NCI-H345 (cell line): ENCODE measurements at places on chromosomes 1 and 21.

DNA sequence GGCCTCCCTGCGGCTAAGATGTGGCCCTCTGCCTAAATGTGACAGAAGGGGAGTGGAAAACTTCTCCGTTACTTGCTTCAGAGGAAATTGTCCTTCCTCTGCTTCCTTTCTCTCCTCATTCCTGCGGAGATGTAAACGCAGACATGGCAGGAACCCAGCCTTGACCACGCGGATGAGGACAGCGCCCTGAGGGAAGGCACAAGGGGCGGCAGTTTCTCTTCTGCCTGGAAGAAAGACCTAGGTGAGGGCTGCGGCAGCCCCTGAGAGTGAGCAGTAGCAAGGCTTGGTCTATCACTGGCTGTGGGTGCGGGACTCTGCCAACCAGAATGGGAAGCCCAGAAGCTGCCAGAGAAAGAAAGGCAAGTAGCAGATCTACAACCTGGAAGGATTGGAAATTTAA, 14.0 kb upstream of the CTPS1 start:
- no peak for DNase-seq

DNA sequence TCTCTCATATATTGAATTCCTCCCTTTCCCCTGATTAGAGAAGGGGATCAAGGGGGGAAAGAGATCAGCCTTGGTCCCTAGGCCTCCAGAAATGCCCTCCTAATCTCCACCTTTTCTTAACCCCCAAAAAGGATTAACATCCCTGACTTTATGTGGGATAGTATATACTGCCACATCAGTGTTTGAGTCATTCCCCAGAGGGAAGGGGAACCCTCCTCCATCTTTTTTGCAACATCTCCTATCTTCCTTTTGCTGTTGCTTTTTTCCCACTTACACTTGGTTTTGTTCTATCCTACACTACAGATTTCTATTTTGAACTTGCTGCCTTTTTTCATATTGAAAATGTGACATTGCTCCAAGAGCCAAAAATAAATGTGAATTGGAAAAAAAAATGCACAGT, 65.4 kb upstream of the PODN start:
- no peak for DNase-seq

DNA sequence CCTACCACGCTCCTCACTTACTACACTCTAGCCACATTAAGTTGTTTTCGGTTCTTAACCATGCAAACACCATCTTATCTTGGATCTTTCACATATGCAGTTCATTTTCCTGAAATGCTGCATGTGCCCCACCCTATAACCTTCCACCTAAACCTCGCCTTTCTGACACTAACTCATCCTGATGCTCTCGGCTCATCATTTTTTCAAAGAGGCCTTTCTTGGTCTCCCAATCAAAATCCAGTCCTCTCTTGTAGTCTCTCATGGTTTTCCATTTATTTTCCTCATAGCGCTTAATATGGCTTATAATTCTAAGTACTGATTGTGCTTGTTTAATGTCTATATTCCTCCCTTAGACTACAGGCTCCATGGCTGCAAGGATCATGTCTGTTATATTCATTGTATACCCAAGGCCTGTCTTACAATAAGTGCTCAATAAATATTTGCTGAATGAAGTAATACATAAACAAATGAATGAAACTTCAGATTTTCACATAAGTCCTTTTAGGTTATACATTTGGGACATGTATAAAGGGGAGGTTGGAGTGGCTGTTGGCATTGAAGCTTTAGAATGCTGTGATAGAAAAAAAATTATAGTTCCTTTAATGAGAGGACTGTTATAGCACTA, 79.2 kb upstream of the CDC42BPA start:
- DNase-seq = no peak

GRCh38 chr1:212566522-212567479, 41.8 kb upstream of the ATF3 start:
- peak; percentile 61 for DNase-seq

- DNase-seq = peak; percentile 67
Observed at GRCh38 chr1:230992100-230992774, 13.3 kb downstream of the ARV1 start.

GRCh38 chr1:116347696-116348095, 25.3 kb upstream of the ATP1A1 start:
- no peak for DNase-seq

DNA sequence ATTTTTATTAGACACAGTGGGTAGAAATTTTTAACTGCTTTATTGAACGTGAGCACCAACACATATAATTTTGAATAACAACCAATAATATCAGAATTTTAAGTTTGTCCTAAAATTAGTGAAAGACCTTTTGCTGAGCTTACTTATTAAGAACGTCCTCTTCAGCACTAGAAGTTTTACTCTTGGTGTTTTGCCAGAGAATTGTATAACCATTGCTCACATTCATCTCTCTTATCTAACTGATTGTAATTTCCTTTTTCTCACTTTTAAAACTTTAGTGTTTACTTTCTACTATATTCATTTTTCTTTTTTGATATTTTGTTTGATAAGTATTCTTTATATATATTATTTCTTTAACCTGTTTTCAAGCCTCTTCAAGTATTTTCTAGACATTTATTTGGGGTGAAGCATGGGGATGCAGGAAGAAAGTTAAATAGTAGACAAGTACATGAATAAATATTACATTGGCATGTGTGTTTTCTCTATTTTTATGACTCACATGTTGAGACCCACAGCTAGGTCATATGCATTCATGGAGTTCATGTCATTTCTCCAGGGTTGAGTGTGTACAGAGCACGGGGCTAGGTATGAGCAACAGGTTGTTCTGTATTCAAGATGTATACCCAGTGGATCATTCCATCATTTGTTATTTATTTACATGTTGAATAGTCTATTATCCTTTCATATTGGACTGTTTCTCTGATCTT, 90.6 kb downstream of the ATP6V1G3 start:
- DNase-seq = no peak

GRCh38 chr1:183837062-183837461, 32.1 kb downstream of the RGL1 start:
- no peak for DNase-seq

DNA sequence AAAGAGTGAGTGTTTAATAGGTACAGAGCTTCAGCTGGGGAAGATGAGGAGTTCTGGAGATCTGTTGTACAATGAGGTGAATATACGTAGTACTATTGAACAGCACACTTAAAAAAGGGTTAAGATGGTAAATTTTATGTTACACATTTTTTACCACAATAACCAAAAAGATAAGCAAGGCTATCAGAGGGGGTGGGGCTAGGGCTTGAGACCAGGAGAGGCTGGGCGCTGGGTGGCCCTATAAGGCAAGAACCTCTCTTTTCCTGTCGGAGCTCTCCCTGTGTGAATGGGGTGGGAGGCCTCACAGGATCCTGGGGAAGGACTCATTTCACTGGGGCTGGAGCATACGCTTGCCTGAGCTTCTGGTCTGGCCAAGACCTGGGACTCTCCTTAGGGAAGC, 9.0 kb downstream of the SLC41A1 start:
- DNase-seq = no peak

DNA sequence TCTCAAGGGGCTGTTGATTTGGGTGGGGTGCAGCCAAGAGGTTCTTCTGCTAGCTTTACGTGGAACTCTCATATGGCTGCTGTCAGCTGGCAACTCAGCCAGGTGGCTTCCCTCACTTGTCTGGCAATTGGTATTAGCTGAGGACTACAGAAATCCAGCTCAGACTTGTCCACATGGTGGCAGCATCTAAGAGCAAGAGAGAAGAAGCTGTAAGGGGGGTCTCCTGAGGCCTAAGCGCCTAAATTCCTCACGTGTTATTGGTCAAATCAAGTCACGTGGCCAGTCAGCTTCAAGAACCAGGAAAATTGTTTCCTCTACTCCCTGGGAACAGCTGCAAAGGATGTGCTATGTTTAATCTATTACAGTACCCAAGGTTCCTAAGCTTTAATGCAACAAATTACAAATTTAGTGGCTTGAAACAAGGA, 4.2 kb upstream of the DYRK3 start:
- DNase-seq = peak; percentile 80

GRCh38 chr1:58031416-58031815, 515.1 kb downstream of the OMA1 start:
- DNase-seq = no peak

DNA sequence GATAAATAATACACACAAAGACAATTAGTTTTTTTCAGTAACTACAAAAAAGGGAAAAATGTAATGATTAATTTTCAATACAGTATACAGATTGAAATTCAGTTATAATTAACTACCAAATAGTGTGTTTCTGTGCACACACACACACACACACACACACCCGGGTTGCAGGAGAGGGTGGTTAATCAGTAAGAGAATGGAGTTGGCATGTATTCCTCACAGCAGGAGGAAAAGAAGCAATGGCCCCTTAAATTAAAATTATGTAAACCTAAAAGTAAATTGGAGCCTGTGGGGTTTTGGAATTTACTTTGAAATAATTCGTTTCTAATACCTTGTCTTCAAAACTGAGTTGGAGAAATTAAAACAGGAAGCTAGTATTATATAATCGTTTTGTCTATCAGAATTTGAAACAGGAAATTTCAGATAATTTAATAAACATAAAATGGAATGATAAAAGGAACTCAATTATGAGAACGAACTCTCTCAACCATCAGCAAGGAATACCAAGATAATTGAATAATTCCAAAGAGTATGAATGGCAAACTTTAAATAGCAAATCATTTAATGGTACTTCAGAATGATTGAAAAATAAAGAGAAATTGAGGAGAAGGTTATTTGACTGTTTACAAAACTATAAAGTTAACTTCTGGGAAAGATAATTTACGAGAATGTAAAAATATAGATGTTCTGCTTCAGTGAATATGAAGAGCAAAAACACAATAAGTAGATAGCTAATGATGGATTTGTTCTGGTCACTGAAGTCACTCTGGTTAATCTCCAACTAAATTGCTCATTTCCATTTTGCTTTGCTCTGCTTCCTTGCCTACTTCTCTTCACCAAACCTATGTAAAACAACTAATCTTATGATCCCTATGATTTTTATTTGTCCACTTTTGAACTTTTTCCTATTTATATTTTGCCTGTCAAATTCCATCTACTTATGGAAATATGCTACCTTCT, 547.9 kb upstream of the ZP4 start:
- DNase-seq = no peak

DNA sequence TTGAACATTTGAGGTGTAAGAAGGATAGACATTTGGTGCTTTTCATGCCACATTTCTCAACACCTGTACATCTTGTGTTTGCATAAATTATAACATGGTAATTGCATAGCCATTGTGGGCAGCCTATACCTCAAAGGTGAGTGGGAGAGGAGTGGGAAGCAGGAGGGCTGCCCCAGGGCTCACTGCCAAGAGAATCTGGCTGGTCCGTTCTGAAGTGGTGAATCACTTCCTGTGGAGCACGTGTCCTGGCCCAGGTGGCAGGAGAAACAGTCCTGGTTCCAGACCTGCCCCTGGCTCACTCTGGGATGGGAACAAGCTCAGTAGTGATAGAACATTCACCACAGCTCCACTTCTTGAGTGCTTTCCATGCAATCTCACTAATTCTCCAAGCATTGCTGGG, 11.6 kb upstream of the OLFML2B start:
- DNase-seq = peak; percentile 50

- no peak for DNase-seq
Observed at GRCh38 chr1:24900985-24901781, 28.9 kb downstream of the RUNX3 start.

DNA sequence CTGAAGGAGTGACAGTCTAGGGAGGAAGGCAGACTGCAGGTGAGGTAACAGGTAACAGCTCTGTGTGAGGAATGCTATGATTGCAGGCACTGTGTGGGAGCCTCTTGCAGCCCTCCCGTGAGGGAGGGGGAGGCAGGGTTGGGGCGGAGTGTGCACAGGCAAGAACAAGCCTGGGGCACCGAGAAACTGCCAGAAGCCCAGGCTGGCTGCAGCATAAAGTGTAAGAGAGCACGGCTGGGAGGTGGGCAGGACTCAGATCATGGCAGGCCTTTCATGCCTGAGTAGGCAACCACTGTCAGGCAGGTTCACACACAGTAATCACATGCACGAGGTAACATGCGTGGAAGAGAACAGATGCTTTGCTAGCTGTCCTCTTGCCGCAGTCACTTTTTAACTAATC, 11.3 kb upstream of the RHEX start:
- peak; percentile 34 for DNase-seq

DNA sequence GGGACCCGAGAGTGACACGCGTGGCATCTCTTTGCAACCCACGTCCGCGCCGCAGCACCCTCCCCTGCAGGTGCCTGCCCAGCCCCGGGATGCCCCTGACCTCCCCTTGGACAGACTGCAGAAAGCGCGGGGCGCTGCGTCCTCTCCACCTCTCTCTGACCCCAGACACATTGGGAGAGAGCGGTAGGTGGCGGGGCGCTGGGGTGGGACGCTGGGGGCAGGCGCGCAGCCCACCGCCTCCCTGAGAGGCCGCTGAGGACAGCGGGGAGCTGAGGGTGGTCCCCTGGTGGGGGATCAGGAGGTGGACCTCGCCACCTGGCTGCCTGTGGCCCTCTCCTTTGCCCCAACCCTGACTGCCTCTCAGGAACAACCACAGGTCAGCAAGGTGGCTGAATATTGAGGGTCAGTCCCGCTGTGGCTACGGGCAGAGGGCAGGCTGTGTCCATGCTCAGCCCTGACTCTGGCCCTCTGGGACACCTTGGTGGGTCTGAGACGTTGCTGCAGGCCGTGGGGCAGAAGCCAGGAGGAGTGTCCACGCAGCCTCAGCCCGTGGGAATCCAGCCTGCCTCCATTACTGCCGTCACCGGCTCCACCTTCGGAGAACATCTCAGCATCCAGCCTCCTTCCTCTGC, 761 bp upstream of the UBE2J2 start:
- DNase-seq = no peak

DNA sequence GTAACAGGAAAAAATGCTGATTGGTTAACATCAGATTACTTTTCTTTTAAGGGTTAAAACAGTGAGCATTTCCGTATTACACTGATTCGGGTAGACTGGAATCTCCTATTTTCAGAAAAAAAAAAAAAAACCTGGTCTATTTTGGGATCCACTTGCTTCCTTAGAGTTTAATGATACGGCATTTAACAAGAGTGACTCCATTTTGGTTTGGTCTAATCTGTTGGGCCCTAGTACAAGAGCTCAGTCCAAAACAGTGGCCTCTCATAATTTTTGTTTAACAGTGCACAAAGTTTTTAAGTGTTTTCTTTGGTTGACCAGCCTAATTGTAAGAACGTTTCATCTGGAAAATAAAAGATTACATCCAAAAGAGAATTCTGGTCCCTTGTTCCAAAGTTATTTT, 120.2 kb downstream of the NRDC start:
- no peak for DNase-seq

- no peak for DNase-seq
Observed at GRCh38 chr1:203480084-203480483, 4.5 kb downstream of the PRELP start.

- no peak for DNase-seq
Observed at GRCh38 chr1:183711741-183712361, 58.7 kb upstream of the APOBEC4 start.
